ENCODE measurements at places on chromosomes 5 and 9.

DNA sequence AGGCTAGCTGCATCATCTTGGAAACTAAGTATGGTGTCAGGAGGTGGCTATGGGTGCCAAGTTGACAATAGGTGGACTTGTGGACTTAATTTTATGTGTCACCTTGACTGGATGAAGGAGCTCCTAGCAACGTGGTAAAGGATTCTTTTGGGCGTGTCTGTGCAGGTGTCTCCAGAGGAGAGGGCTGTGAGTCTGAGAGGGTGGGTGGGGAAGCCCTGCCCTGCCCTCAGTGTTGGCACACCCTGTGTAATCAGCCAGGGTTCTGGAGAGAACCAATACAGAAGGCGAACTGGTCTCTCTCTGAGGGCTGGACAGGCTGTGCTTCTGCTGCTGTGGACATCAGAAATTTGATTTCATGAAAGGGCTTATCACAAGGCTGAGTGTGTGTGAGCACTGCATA lies 61.0 kb downstream of the GTF3C4 start:
- no peak for DNase-seq

GRCh38 chr5:60811105-60811504 lies 33.0 kb downstream of the ELOVL7 start:
- DNase-seq = no peak

- DNase-seq = no peak
Observed at GRCh38 chr5:171855798-171856763, 70.5 kb downstream of the SMIM23 start.

GRCh38 chr5:36355516-36355915 lies 53.8 kb upstream of the RANBP3L start:
- DNase-seq = no peak

- DNase-seq = no peak
Observed at GRCh38 chr9:36123515-36123914, 13.0 kb upstream of the GLIPR2 start.

DNA sequence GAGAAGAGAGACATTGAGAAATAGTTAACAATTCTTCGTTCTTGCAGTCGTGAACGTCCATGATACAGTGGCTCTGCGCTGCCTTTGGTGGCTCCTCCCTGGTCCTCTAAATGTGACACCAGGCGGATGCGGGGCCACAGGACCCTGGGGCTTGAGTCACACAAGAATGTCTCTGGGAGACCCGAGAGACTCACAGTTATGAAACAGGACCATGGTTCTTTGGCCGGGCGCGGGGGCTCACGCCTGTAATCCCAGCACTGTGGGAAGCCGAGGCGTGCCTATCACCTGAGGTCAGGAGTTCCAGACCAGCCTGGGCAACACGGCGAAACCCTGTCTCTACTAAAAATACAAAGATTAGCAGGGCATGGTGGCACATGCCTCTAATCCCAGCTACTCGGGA lies 767 bp upstream of the ZDHHC11 start:
- DNase-seq = no peak

- no peak for DNase-seq
Observed at GRCh38 chr9:27851858-27852257, 278.6 kb upstream of the C9orf72 start.

DNA sequence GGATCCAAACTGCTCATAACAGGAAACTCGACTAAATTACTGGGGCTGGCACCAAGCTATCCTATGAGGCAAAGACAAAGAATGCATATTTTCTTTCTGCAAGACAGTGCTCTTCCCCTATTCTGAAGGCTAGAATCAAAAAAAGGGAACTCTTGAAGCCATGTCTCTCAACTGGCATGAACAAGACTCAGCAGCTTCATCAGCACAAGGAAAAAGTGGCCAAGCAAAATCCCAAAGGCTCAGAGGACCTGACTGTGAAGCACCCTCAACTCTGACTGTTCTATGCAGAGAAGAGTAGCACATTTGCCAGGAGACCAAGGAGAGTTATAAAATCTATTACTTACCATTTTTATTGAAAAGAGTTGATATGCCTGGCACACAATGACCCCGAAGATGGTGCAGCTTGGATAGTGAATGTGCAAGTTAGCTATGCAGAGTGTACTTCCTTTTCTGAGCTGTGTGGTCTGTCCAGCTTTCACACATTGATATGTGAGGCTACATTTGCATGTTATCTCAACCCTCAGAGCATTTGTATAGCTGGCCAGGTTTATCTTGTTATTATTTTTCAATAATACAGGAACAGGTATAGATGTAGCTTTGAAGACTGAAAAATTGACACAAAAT lies 51.0 kb upstream of the FYB1 start:
- no peak for DNase-seq

- no peak for DNase-seq
Observed at GRCh38 chr5:138663561-138663960, 88.4 kb upstream of the HSPA9 start.

GRCh38 chr9:131530920-131531832 lies at the start of gene UCK1:
Gene UCK1, minus strand, starts transcription at chr9:131531263. Its CDS starts 89 bp downstream, at chr9:131531174.
- peak; percentile 74 for DNase-seq

GRCh38 chr5:179680780-179681401 lies at the start of gene CBY3:
Gene CBY3, minus strand, starts transcription at chr5:179681034. Its CDS starts 116 bp downstream, at chr5:179680918.
- no peak for DNase-seq
